ENCODE measurements at places on chromosomes 1 and 21.

DNA sequence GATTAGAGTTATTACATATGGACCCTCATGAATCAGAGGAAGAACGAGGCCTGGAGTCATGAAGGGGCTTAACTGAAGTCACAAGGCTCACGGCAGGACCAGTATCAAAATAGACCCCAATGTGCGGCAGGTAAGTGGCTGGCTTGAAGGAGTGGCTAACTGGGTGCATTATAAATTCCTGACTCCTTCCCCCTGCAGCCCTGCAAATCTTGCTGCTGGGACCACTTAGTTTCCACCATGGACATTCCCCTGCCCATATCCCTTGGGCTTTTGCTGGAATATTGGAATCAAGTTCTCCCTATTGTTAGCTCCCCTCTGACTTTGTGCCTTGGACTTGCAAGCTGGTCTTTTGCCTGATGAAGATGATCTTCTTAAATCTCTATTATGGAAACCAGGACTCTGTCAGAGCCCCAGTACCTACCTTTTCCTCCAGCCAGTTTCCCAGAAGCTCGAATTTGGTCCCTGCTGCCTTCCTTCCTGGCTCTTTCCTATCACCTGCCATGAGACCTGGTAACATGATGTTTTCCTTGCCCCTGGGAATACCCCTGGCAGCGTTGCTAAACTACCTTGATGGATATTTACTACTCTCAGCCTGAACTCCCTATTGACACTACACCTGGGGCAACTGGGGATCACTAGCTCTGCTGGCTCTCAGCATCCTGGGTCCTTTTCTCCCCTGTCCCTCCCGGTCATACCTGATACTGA lies 156.0 kb upstream of the JUN start:
- DNase-seq: no peak

- DNase-seq: no peak
Observed at GRCh38 chr1:110225212-110225611, 15.1 kb downstream of the KCNC4 start.

- no peak for DNase-seq
Observed at GRCh38 chr1:76477156-76477555, 390.1 kb upstream of the ST6GALNAC5 start.

DNA sequence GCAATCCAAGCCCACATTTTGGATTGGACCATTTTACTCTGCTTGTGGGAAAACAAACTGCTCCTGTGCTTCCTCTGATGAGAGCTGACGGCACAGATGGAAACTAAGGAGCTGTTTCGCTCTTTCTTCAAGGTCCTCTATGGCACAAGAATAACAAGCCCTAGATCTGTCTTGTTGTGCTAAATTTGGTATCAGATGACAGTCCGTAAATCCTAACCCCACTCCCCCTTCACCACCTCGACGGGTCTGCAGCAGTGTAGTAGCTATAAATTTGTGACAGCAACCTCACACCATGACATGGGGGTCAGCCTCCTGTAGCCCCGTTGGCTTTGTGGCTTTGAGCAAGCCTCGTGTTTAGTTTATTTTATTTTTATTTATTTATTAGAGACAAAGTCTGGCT lies 85.9 kb downstream of the ADSS2 start:
- DNase-seq: no peak

DNA sequence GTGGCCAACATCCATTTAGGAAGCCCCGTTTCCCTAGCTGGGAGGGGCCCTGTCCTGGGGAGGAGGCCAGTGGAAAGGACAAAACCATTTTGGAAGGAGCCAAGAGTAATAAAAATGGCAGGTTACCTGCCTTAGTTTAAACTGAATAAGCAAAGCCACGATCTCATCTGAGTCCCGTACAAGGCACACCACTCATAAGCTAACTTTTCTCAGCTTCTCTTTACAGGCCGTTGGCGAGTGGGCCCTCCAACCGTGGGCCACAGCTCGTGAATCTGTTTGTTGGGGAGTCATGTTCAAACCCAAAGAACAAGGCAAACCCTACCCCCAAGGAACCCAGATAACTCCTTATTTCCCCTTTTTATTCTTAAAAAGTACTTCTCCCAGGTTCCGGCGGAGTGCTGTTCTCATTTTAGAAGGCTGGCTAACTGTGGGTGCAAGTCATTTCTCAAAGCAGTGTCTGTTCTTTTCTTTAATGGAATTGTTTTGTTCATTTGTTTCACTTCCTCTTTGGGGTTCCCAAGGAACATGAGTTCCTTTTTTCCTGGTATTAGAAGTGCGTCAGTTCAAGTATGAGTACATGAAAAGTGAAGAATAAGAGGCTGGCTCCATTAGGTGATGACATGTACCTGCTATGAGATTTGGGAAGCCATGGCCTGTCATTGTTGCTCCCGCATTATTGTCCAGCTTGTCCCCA lies 89.0 kb downstream of the PSMG1 start:
- no peak for DNase-seq

- DNase-seq: no peak
Observed at GRCh38 chr1:220280249-220280648, 8.0 kb upstream of the RAB3GAP2 start.

GRCh38 chr1:184062640-184063286 lies 11.2 kb downstream of the TSEN15 start:
- DNase-seq: no peak

Data from NCI-H187 (cell line).